ENCODE measurements at places on chromosomes 2 and 18.
A peak's percentile ranks its signal among the peaks of the same experiment; 100 is the strongest.

- DNase-seq = no peak
Measured at GRCh38 chr18:43664487-43665008, 387.3 kb upstream of the SYT4 start.

- no peak for DNase-seq
Measured at GRCh38 chr2:98393354-98393753, 47.1 kb downstream of the CNGA3 start.

DNA sequence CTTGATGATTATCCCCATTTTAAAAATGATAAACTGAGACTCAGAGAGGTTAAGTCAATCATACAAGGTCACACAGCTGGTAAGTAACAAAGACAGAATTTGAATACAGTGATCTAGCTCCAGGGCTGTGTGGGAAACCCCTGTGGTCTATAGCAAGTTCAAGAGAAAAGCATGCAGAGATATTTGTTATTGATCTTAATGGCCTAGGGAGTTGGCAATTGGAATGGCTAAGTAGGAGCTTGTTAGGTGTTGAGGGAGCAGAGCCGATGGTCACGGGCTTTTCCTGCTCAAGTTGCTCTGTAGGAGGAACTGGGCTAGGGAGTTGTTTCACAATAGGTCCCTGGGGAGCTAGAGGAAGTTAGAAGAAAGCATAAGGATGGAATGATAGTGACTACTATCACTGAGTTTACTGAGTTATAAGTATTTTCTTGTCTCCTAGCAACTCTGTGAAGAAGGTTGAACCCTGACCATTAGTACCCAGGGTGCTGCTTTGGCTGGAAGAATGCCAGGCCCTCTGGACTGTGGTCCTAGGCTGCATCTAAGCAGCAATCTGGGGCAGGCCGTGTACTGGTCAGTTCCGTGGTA, 30.0 kb downstream of the RNF125 start:
- DNase-seq = peak; percentile 58

DNA sequence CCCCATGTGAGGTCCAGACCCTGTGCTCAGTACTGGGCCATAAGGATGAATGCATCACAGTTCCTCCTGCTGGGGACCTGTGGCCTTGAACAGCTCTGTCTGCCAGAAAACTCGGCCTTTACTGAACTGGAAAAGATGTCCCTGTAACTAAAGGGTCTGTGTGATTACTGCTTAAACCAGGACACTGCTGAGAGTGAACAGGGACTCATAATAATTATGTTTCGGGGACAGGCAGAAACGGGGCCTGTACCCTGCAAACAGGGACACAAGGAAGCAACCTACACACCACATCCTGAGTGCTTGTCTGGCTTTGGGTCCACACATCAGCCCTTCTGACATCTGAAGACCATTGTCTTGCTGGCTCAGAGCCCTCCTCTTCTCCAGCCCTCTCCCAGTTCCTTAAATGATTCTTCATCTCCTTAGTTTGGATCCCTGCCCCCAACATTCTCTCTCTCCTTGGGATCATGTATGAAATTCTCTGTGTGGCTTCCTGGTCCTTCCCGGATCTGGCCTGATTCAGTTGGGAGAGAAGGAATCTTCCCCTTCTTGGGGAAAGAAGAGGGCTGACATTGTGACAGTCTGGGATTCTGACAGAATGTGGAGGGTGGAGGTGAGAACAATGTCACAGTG, 248.0 kb downstream of the MYCN start:
- DNase-seq = no peak

DNA sequence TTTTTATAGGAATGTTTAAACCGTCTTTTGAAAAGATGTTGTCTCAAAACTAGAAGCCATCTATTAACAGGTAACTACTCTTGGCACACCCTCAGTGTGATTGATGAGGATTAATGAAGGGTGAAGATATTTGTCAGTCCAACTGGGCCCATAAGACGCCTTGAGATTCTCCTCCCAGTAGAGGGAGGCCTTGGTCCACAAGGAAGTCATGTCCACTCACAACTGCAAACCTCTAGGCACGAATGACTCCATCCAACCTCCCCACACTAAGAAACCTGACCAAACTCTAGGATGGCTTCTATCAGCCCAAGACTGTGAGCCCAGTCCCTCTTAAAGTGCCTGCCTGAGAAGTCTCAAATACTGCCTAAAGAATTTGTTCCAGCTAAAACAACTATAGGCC, 19.2 kb upstream of the GRP start:
- no peak for DNase-seq

DNA sequence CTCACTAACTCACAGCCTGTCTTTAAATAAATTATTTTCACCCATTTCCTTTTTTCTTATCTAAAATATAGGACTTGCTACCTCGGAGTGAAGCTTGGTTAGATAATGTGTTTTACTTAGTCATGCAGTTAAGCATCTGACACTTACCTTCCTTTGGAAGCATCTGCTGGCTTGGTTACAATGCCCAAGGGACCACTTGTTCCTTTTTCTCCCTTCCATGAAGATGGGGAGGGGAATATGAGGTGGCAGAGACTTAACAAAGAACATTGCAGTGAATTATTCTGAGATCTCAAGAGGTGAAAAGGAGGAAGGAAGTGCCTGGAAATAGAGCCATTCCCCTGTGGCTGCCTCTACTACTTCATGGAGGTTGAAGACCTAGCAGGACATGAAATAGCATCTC, 145.4 kb upstream of the FOSL2 start:
- DNase-seq = no peak

DNA sequence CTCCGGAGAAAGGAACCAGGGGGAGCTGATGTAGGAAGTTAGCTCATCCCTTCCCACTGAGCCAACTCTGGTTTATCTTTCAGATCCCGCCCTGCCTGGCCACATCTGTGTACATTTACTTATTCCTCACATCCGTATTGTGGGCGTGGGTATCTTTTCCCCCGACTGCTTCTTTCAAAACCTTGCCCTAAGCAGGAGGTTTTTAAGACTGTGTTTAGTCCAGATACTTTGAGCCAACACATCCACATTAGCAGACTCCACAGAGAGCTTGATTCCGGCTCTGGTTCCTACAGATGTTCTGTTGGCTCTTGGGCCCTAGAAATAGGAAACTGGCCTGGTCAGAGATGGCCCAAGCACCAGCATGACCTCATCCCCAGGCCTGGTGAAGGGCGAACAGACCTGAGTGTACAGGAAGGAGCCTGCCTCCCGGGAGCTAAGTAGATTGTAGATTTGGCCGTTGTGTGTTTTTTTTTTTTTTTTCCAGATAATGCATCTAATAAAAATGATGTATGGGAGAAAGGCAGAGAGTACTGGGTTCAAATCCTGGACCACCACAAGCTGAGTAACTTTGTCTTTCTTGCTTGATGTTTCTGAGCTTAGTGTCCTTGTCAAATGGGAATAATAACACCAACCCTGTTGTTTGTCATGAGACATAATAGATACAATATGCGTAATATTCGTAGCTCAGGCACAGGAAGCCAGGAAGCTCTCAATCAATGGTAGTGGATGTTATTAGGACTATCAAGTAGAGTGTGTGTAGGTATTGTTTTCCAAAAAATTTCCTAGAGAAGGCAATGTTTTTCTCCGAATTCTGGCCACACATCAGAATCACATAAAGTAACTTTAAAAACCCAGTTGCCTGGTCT, 92.3 kb downstream of the PRKCE start:
- DNase-seq = peak; percentile 68

DNA sequence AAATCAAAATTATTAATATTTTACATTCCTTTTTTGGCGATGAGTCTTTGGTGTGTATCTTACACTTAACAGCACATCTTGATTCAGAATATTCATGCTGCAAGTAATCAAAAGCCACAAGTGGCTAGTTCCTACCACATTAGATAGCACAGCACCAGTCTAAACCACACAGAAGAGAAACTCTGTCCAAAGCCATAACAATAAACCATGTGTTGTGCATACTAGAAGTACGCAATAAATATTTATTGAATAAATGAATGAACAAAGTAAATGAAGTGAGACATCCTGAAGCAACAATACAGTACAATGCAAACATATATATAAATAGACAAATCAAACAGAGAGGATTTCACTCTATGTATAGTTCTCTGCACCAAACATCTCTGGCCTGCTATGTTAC, 287.3 kb downstream of the EXOC6B start:
- no peak for DNase-seq

GRCh38 chr2:28717339-28717758, 34.3 kb upstream of the PPP1CB start:
- DNase-seq = no peak

- DNase-seq = no peak
Measured at GRCh38 chr2:239017491-239018098, 169.7 kb downstream of the TWIST2 start.

DNA sequence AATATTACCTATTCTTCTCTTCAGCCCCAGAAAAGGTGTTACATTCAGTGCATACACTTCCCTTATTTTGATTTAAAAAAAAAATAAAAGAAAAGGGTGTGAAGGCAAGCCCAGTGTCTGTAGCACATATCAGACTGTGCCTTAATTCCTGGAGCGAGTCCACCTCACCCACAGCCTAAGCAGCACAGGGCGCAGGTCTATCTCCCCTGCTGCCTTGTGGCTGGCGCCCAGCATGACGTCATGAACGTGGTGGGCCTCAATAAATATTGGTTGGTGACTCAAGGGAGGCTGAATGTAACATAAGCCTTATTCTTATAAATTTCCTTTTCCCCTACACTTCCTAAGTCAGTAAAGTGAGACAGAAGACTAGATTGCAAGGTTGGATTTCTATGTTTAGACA, 26.4 kb downstream of the ST3GAL5 start:
- no peak for DNase-seq

DNA sequence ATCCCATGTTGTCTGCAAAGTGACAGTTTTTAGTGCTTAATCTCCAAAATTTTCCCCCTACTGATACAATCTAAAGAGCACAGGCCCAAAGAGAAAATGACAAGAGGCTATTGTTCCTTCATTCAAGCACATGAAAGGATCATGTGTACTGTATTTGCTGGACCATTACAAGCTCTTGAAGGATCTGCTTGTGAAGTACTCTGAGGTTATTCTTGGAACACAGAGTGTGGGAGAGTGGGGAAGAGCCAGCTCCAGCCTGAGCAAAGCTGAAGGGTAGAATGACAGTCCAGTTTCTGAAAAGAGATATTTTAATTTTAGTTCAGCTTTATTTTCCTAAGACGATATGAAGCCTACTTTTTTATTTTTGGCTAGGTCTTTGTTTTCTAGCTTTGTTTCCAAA, 112.2 kb downstream of the GALNT3 start:
- peak; percentile 28 for DNase-seq

GRCh38 chr2:128727404-128727803, 408.7 kb upstream of the HS6ST1 start:
- no peak for DNase-seq

DNA sequence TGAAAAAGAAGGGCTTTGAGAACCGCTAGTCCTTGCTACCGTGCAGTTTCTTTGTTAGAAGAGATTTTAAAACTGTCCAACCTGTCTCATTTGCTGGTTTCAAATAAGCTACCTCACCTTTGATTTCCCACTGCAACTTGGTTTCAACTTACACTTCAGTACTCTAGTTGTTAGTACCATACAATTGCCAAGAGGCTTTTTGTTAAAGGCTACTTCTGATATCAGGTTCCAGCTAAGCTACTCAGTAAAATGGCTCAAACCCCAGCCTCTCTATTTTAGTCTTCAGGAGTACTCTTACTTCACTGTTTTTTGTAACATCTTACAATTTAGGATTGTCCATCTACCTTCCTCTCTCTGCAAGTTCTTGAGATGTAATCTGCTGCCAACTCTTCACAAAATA, 91.6 kb downstream of the INO80D start:
- DNase-seq = no peak

DNA sequence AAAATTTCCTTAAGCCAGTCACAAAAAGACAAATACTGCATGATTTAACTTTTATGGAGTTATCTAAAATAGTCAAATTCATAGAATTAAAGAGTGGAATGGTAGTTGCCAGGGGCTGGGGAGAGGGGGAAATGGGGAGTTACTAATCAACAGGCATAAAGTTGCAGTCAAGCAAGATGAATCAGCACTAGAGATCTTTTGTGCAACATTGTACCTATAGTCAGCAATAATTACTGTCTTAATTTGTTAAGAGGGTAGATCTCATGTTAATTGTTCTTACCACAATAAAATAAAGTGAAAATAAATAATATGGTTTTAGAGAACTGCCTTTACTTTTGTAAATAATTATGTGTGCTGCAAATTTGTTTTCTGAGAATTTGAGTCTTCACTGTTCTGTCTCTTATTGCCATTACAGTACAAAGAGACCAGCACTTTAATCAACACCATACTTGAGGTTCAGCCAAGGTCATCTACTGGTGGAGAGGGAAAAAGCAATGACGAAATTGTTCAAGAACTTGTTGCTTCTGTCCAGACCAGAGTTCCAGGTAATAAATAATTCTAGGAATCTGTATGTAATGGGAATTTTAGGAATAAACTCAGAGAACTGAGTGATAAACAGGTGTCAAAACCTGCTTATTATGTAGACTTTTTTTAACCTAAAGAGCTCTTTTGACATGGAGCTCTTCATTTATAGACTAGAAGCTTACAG, 75.5 kb downstream of the TRABD2A start:
- no peak for DNase-seq

DNA sequence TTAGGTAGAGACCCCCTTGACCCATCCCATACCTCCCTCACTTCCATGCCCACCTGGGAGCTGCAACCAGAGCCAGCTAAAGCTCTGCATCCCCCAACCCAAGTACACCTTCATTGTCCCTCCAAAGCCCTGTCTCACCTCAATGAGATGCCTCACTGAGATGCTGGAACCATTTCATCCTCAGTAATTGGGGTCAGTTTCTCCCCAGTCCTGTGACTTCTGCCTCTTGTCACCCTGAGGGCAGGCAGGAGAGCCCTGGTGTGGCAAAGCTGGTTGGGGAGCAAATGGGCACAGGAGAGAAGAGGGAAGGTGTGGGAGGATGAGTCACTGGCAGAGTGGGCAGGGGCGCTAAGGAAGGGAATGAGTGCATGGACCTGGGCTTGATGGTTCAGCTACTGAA, 27.9 kb upstream of the NT5DC4 start:
- DNase-seq = no peak

GRCh38 chr2:100011272-100011731, 131.1 kb downstream of the AFF3 start:
- no peak for DNase-seq

GRCh38 chr2:128498589-128498988, 179.9 kb upstream of the HS6ST1 start:
- DNase-seq = no peak

- DNase-seq = no peak
Measured at GRCh38 chr2:25073025-25073424, 31.1 kb downstream of the EFR3B start.

DNA sequence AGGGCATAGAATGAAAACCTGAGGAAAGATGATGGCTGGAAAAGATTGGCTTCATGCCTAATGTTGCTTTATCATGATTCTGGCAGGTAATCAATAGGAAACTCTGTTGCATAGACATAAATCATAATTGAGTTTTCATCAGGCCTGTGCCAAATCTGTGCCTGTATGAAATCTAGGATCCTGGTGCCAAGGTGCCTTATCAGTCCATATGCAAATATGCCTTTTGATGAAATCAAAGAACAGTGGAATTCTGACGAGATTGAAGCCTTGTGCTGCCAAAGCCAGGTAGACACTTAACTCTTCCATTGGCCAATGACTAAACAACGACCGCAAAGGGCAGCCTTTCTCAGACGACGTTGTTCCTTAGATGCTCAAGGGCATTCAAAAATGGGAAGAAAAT, 170.0 kb upstream of the CRIM1 start:
- DNase-seq = no peak

Data from heart left ventricle (tissue), 16 donors.